ENCODE measurements at places on chromosomes 2 and 18.

DNA sequence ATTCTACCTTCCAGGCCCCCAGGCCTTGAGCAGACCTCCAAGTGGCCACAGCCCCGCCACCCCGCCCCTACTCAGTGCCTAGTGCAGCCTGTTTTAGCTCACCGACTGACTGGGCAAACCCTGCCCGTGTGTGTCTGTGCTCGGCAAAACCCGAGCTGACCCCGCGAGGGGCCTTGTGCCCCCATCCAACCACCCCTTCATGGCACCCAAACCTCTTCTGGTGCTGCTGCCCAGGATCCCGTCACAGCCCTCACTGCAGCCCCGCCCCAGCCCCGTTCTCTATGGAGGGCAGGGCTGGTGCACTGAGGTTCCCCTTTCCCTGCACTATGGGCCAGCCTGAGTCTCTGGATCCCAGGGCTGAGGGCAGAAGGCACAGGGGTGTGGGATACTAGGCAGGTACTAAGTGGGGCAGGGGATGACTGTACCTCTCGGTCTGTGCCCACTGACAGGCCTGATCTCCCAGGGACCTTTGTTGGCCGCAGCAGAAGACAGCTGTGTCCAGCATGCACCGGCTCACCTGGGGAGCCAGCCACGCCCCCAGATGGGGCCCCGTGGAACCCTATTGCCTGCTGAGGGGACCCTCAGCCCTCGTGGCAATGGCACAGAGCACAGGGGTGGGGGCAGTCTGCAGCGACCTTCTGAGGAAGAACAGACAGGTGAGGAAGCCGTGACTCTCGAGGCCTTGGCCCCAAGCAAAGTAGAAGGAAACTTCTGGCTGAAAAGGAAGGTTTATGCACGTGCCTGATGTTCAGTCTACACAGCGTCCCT lies 69.9 kb upstream of the OTOS start:
- H3K36me3 ChIP-seq, result no peaks in the 10 kb centered on the region
- no peak overlapping the region for H3K4me3 ChIP-seq
- no peaks in the 10 kb centered on the region for H3K27me3 ChIP-seq

GRCh38 chr2:191521608-191522208 lies 156.2 kb upstream of the NABP1 start:
- H3K36me3 ChIP-seq, result no peaks in the 10 kb centered on the region
- H3K27ac ChIP-seq, result no peak overlapping the region
- no peaks in the 10 kb centered on the region for H3K27me3 ChIP-seq
- no peaks in the 10 kb centered on the region for H3K4me1 ChIP-seq

GRCh38 chr2:49832555-49832954 lies 678.2 kb upstream of the FSHR start:
- no peak overlapping the region for H3K27ac ChIP-seq
- H3K27me3 ChIP-seq, result no peaks in the 10 kb centered on the region
- H3K4me1 ChIP-seq, result no peaks in the 10 kb centered on the region

- no peaks in the 10 kb centered on the region for H3K27me3 ChIP-seq
- H3K36me3 ChIP-seq, result no peaks in the 10 kb centered on the region
- no peaks in the 10 kb centered on the region for H3K4me1 ChIP-seq
Measured at GRCh38 chr2:178277741-178278197, 83.5 kb downstream of the OSBPL6 start.

DNA sequence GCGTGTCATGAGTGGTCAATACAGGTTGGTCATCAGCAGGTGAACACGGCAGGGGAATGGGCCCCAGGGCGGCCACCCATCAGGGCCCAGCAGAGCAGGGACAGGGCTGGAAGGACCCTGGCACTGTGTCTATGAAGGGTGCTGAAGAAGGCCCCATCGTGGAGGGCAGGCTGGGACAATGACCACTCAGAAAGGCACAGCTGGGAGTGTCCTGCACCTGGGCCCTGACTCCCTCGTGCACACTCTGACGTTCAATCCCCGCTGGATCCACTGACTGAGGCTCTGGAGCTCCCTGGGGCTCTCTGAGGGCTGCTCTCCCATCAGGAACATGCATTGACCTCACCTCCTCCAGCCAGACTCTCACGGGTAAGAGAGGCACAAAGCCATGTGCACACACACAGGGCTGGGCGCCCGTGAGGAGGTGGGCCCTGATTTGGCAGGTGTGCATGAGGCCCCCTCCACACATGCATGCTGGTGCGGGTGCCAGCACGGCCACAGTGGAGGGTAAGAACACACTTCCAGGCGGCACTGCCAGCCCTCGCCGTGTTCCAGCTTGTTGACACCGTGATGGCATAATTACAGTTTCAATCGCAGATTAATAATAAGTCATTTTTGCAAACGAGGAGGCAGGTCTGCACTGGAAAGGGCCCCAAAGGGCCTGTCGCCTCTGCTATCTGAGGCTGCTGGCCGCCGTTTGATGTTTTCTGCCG lies 58.5 kb downstream of the SMAD7 start:
- no peak for DNase-seq
- H3K27ac ChIP-seq, result no peak overlapping the region
- H3K27me3 ChIP-seq, result no peaks in the 10 kb centered on the region
- H3K36me3 ChIP-seq, result no peaks in the 10 kb centered on the region
- H3K4me3 ChIP-seq, result no peak overlapping the region

All from thoracic aorta (tissue), 2 donors.